ENCODE measurements at places on chromosomes 1 and 21.

- DNase-seq = peak; percentile 46
Observed at GRCh38 chr21:38505654-38506523, 7.6 kb upstream of the ERG start.

DNA sequence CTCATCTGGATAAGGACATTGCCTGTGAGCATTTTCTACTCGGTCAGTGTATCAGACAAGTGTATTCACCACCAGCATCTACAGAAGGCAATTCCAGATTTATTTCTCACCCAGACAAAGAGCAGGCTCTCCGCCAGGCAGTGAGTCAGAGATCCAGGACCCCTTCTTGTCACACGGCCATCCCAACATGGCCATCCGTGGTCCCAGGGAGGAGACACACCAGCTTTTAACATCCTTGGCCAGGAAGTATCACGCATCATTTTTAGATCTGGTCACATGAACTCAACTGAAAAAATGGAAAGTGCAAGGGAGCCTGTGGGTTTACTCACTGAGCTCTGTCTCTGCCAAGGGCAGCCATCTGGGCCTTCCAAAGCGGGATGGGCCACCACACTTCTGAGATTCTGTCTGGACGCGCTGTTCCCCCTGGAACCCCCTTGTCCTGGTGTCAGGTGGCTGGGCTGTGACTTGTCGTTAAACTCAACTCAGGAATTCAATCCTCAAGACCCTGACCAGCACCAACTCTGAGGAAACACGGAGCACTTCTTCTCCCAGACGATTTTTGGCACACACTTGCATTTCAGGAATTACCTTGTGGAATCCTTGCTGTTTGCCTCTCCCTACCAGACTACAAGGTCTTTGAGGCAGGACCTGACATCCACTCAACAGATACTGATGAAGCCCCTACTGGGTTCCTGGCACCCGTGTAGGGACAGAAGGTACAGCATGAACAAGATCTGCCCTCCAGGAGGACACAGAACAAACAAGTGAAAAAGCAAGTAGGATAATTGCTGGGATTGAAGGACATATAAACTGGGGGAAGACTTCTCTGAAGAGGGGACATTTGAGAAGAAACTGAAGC is 21.6 kb upstream of the CCSAP start:
- DNase-seq = no peak

GRCh38 chr1:78095593-78095992 is 49.8 kb downstream of the GIPC2 start:
- DNase-seq = peak; percentile 83

- no peak for DNase-seq
Observed at GRCh38 chr1:81349194-81349965, 451.4 kb upstream of the ADGRL2 start.

DNA sequence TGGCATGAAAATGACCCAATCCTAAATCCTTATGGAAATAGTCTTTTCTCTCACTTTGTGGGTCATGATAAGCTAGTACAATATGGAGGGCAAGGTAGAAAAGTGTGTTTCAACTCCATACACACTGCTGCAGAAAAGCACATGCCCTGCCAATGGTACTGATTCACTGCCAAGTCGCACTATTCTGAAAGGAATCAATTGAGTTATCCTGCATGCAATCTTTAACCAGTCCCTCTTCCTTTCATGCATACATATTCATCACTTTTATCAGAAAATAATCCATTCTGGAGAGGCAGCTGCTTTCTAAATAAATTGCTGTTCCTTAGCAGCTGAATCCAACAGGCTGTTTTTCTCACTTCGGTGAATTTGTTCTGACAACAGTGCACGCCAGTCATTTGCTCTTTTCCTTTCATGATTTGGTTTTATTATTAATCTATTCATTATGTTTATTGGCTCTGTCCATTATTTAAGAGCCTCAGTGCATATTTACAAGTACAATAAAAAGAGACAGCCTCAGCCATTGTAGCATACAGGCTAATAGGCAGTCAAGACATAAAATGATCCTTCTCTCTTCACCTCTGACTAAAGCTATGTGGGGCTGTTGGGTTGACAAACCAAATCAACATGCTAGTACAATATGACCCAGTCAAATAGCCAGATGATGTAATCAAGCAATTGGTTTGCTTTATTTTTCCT is 108.8 kb downstream of the CHD1L start:
- no peak for DNase-seq

- no peak for DNase-seq
Observed at GRCh38 chr1:16226490-16227179, 10.3 kb downstream of the CPLANE2 start.

- no peak for DNase-seq
Observed at GRCh38 chr1:150876119-150876454, 312 bp downstream of the ARNT start.

DNA sequence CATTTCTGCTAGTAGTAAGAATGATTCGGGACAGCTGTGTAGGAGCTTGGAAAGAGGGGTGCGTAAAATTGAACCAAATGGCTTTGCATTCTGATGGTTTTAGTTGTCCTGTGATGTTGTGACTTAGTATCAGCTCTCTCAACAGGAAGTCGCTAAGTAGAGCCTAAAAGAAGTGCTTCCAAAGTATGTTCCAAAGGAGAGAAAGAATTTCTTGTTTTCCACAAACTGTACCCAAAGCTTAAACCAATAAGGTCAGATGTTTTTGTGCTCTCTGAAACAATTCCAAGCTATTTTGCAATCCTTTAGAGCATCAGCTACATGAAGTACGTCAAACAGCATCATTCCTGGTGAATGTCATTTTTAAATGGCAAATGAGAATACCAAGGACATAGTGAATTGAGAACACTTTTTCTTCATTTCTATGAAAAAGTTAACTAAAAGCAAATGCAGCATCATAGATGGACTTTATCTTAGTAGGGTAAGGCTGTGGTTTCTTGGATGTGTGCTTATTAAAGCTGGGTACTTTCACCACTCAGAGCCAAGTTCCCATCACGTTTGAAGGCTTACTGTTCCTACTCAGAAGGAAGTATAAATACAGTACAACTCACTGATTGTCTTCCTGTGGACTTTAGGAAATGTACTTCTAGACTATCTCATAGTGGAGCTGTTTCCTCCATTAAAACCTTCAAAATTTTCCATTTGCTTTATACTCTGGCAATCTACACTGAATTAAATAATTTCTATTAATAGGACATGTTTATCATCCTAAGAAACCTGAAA is 148.6 kb downstream of the C1orf21 start:
- no peak for DNase-seq

- DNase-seq = no peak
Observed at GRCh38 chr1:112826217-112826944, 111.2 kb upstream of the PPM1J start.

GRCh38 chr1:53604291-53604919 is 134.6 kb downstream of the GLIS1 start:
- DNase-seq = no peak

DNA sequence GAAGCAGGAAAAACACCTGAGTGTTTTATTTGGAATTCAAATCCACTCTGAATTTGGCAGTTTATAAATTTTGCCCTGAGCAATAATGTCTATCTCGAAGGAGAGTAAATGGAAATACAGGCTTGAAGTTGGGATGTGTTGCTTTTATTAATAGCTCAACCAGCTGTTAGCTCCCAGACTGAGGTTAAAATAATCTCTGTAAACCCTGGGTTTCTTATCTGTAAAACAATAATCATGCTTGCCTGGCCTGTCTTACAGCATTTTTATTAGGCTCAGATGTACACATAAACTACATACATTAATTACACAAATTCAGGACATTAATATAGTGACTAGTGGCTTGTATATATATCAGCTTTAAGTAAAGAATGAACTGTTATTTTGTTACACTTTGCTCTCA is 148.5 kb downstream of the GALNT2 start:
- no peak for DNase-seq

- no peak for DNase-seq
Observed at GRCh38 chr1:22452481-22452957, 868 bp downstream of the ZBTB40 start.

- no peak for DNase-seq
Observed at GRCh38 chr1:191533254-191533653, 625.0 kb upstream of the RGS18 start.

DNA sequence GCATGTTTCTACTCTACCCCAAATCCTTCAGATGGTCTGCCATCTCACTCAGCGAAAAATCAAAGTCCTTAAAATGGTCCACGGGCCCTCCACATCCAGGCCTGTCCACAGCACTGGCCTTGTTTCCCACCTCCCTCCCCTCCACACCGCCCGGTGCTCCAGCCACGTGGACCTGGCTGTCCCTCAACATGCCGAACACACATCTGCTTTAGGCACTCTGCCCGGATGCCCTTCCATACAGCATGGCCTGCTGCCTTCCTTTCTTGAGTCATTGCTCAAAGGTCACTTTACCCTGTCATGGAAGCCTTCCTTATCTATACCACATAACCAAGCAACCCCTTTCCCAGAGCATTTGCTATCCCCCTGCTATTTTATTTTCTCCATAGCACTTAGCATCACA is 143.0 kb downstream of the DNM3 start:
- no peak for DNase-seq

DNA sequence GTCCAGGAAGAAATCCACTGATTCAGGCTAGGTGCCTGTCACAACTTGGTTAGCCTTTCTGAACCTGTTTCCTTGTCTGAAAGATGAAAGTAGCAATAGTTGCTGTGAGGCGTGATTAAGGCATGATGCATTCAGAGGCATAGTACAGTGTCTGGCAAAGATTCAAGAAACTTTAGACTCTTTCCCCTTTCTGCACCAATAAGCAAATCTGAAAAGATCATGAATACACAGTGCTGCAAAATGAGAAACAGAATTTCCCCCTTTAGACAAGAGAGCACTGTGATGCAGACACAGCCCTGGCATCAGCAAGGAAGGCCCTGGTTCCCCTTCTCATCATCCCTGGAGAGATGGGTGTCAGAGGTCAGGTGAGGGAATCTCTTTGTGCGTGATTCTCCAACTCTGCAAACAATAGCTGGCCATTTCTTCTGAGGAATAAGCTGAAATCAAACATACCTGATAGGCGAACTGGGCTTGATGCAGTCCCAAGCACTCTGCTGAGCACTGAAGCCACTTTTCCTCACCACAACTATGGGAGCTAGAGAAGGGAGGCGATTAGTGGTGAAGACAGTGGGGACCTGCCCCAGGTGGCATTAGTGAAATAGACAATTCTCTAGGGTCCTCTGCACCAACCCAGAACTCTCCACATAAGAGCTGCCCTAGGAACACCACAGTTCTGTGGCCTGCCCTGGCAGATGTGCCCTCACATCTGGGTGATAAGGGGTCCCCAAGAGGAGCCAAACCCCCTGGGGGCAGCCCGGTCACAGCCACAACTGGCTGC is 41.7 kb downstream of the ITPKB start:
- DNase-seq = peak; percentile 79

GRCh38 chr21:15140321-15141019 is 75.7 kb upstream of the NRIP1 start:
- DNase-seq = no peak

GRCh38 chr21:41731081-41731480 is 35.8 kb downstream of the RIPK4 start:
- DNase-seq = no peak

GRCh38 chr1:48493970-48494769 is 22.2 kb upstream of the SPATA6 start:
- peak; percentile 55 for DNase-seq

GRCh38 chr1:190849346-190849745 is 371.7 kb upstream of the BRINP3 start:
- DNase-seq = no peak

DNA sequence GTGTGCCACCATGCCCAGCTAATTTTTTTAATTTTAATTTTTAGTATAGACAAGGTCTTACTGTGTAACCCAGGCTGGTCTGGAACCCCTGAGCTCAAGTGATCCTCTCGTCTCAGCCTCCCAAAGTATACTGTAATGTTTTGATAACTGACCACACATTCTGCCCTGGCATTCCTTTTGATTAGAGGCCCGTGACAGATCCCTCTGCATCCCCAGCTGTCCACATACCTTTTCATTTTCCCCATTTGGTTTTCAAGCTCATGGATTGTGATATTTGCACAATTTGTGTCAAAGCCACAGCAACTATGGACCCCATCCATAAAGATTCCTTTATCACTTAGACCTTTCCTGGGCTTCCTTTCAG is 116.8 kb upstream of the ATP1A1 start:
- no peak for DNase-seq

GRCh38 chr1:22053017-22053860 is 730 bp downstream of the CDC42 start:
- peak; percentile 61 for DNase-seq

DNA sequence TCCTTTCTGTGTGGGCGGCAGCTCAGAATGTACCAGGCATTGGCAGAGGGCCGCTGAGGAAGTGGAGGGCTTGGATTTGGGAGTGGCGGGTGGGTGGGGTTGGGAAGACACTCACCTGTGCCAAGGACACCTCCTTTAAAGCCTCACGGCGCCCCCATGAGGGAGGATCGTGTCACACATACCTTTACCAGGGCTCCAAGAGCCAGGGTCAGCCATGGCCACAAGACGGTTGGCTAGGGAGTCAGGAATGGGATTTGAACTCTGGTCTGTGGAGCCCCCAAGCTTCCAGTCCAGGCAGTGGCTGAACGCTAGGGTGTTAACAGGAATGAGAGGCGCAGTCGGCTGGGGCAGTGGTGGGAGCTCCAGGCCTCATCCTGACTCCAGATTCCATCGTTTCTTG is 4.6 kb downstream of the NBL1 start:
- DNase-seq = no peak
